ENCODE measurements at places on chromosomes 11 and 22. TPM values are rescaled to one million over a fixed set of nuclear protein-coding genes. Genes with fewer than 3 reads are reported as not detected.

DNA sequence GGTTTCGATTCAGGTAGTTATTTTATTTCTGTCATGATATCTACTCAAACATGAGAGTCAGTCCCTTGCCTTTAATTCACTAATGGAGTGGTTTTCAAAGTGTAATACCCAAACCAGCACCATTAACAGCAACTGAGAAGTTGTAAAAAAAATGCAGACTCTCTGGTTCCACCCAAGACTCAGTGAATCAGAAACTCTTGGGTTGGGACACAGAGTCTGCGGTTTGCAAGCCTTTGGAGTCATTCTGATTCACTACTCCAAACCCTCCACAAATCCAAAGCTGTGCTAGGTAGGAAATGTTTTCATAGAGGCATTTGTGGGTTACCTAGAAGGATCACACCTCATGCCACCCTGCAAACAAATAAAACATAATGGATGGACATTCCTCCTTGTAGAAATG is 340.1 kb downstream of the NTM start:
- no peaks in the 10 kb centered on the region for H3K4me1 ChIP-seq
- H3K27me3 ChIP-seq = no peaks in the 10 kb centered on the region
- H3K27ac ChIP-seq = no peak overlapping the region
- no peak overlapping the region for H3K4me3 ChIP-seq
- no peaks in the 10 kb centered on the region for H3K36me3 ChIP-seq
- no peak for DNase-seq

- H3K36me3 ChIP-seq = peaks cover 26% of the 10 kb centered on the region
- H3K4me3 ChIP-seq = no peak overlapping the region
- DNase-seq = no peak
- H3K27ac ChIP-seq = no peak overlapping the region
Observed at GRCh38 chr22:50470491-50470890, 4.3 kb downstream of the SBF1 start.

The ANO3 gene
- 0.63 TPM for total RNA-seq

The ACR gene
- 0.26 TPM for total RNA-seq

DNA sequence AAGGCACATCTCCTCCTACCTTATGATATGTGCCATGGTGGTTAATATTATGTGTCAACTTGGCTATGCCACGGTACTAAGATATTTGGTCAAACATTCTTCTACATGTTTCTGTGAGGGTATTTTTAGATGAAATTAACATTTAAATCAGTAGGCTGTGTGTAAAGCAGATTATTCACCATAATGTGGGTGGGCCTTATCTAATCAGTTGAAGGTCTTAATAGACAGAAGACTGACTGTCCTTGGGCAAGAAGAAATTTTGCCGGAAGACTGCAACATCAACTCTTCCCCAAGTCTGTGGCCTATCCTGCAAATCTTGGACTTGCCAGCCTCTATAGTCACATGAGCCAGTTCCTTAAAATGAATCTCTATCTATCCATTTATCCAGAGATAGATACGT is 380.1 kb upstream of the DDI1 start:
- no peak overlapping the region for H3K27ac ChIP-seq
- no peaks in the 10 kb centered on the region for H3K4me1 ChIP-seq
- no peak overlapping the region for H3K4me3 ChIP-seq
- no peaks in the 10 kb centered on the region for H3K36me3 ChIP-seq
- no peaks in the 10 kb centered on the region for H3K27me3 ChIP-seq

DNA sequence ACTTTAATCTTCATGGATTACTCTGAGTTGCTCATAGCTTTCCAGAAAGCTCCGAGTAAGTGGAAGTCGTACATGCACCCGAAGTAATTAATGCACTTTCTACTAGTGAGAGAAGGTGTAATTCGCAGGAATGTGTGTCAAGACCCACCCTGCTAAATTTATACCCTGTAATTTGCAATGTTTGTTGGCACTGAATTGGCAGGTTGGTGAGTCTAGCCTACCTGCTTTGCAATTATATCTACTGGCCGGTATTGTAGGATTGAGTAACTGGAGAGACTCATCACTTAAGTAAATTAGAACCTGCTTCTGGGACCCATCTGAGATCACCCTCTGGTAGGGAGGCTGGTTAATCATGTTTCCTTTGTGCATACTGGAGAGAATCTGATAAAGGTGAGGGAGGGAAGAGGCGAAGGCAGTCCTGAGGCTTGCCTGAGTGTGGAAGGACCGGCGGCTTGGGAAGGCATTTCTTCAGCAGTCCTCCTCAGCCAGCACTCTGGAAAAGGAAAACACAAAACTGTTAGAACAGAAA is 63.3 kb downstream of the LDLRAD3 start:
- peaks cover 28% of the 10 kb centered on the region for H3K4me1 ChIP-seq
- H3K36me3 ChIP-seq = no peaks in the 10 kb centered on the region
- no peaks in the 10 kb centered on the region for H3K27me3 ChIP-seq
- DNase-seq = no peak
- no peak overlapping the region for H3K4me3 ChIP-seq

GRCh38 chr11:68973219-68973618 is 7.6 kb downstream of the MRGPRD start:
- no peaks in the 10 kb centered on the region for H3K36me3 ChIP-seq
- no peak overlapping the region for H3K4me3 ChIP-seq
- H3K27me3 ChIP-seq = no peaks in the 10 kb centered on the region

The TMPRSS13 gene
- 9.4 TPM for total RNA-seq

All from lung (tissue), 17 donors.